ENCODE measurements at places on chromosomes 7 and 10.

DNA sequence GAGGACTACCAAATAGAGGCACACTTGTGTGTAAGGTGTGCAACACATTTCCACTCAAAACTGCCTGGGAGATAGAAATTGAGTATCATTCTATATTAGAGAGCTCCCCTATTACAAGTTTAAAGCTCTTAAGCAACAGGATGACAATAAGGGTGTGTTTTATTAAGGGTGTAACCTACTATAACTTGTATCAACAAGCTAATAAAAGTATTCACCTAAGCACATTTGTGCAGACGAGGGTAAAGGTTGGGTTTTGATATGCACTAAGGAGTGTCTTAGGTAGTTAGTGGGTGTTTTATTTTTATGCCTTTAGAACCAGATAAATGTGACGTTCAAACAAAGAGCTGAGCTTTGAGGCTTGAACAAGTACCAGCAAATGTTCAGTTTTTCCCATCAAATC, 2.8 kb upstream of the FAM53B start:
- DNase-seq = no peak

GRCh38 chr10:71496927-71497762, 100.4 kb downstream of the CDH23 start:
- DNase-seq = no peak

GRCh38 chr7:157604661-157605381, 268.0 kb downstream of the DNAJB6 start:
- DNase-seq = no peak

DNA sequence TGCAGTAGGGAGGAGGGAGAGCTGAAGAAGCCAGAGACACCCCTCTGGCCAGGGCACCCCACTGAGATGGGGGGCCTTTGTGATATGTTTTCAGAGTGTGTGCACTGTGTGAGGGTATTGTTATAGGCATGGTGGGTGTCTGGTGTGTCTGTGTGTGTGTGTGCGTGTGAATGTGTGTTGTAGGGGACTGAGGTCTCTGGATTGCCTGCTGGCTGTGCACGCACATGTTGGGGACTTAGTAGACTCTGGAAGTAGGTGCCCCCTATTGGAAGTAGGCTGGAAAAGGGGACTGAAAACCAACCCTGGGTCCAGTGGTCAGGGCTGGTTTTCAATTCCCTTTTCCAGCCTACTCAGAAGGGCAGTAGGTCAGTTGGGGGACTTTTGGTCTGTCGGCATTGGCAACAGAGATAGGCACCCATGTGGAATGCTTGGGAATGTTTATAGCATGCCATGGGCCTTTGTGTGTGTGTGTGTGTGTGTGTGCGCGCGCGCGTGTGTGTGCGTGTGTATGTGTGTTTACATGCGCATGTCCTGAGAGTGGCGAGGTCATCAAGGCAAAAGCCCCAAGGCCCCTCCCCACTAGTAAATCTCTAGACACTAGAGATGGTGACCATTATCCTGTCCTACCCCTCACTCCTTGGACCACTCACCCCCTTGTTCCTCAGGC, 78.8 kb downstream of the HIF1AN start:
- no peak for DNase-seq

GRCh38 chr7:101390901-101391301, 28.2 kb downstream of the COL26A1 start:
- DNase-seq = no peak

- no peak for DNase-seq
Measured at GRCh38 chr10:308572-309085, 173.4 kb downstream of the ZMYND11 start.

DNA sequence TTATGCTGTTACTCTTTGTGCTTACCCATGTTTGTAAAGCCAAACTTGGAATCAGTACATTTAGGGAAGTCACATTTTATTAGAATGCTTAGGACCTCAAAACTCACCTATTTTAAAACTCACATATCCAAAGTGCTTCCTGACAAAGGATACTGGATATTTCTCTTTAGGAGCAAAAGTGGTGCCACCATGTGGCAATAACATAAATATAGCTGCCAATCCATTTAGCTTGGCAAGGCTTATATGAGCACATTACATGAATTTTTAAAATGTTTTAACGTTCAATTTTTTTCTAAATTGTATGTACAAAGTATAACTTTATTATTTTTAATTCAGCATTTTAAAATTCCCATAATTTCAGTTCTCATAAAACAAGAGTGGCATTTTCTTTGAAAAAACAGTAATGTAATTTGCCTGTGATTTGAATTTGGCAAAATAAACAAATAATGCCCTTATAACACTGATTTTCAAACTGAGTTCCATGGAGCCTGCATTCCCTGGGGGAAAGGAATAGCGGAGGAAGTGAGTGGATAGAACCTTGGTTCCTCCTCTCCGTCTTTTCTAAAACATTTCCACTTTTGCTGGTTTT, 75.4 kb downstream of the HDAC9 start:
- no peak for DNase-seq

- DNase-seq = peak; percentile 23
Measured at GRCh38 chr10:9508606-9509005, 1454.1 kb downstream of the GATA3 start.

DNA sequence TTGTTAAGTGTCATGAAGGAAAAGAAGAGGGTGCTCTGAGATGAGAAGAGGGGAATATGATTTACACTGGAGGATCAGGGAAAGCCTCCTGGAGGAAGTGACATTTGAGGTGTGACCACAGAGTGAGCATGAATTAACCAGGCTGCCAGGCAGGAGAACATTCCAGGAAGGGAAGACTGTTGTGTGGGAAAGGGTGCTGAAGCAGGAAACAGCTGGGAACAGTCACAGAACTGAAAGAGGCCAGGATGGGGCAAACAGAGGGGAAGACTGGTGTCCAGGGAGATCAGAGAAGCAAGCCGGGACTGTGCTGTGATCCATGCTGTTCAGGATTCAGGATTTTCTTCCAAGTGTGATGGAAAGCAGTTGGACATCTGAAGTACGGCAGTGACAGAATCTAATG, 14.9 kb downstream of the HIPK2 start:
- peak; percentile 20 for DNase-seq

GRCh38 chr10:104577861-104578521, 63.1 kb upstream of the SORCS3 start:
- peak; percentile 66 for DNase-seq

DNA sequence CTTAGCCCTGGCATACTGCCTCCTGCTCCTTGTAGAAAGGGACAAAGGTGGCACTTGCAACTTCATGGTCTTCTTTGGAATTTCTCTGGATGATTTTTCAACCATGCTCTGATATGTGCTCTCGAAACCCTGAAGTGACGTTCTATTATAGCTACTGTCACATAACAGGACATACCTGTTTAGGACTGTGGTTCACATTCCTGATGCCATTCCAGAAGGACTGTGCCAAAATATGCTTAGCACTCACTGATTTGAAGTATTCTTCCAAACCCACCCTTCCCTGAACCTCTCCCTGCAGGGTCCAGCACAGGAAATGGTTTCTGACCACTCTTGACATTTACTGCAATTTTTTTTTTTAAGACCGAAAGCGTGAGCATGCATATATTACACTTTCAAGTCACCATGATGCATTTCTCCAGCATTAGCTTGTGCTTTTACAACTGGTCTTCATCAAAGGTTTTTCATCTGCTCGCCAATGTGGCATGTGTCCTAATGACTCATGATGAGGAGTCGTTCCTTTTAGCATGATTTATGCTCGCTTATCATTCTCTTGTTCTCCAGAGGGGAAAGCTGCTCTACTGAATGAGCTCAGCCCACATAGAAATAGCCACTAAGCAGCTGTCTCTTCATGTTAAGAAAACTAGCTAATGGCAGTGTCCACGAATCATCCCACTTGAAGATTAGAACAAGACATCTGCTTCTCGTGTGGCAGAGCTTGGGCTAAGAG, 135.2 kb downstream of the ADAM12 start:
- no peak for DNase-seq

DNA sequence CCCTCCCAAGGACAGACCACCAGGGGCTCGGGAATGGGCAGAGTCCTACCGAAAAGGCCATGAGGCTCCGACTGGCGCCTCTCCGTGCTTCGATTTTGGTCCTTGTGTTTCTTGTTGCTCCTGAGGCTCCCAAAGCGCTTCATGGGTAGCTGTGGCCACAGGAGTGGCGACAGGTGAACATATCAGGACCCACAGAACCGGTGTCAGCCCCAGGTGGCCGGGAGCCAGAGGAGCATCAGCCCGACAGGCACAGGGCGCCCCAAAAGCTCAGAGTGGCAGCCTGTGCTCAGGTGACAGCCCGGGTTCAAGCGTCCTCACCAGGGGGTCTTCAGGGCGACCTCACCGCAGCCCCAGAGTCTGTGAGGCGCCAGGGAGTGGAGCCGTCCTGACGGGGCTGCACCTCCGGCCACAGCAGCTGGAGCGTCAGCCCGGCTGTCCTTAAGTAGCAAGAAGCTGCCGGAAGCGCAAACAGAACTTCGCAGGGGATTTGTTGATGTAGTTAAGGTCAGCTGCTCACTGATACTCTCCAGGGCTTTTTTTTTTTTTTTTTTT, 141.0 kb downstream of the PRKAG2 start:
- no peak for DNase-seq

DNA sequence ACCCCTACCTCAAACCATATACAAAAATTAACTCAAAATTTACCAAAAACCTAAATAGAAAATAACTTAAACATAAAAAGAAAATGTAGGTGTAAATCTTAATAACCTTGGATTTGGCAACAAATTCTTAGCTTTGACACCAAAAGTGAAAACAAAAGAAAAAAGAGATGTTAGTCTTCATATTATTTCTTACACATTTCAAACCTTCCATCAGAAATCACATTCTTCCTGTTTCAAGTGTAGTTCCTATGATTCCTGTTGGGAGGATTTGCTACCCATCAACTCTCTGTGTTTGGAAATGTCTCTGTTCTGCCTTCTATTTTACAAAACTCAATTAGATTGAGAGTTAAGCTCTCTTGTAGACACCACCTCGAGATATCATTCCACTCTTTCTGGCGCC, 62.0 kb downstream of the GNA12 start:
- DNase-seq = no peak

GRCh38 chr10:1411956-1412355, 325.4 kb downstream of the ADARB2 start:
- DNase-seq = no peak

- no peak for DNase-seq
Measured at GRCh38 chr7:80632139-80632538, 6.3 kb upstream of the CD36 start.

DNA sequence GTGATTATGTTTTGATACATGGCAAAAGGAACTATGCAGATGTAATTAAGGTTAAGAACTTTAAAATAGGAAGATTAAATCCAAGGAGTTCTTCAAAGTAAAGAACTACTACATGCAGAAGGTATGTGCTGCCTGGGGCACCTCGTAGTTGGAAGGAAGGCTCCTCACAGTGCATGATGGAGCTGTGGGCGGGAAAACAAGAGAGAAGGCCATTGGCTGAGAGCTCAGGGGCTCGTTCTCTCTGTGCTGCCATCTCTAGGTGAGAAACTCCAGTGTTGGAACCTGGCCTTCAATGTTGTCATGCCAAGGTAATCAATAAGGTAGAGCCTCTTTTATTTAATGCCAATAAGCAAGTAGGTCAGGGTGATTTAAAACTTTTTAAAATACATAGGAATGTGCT, 391.4 kb upstream of the ETV1 start:
- DNase-seq = no peak

- no peak for DNase-seq
Measured at GRCh38 chr7:113562242-113562641, 356.6 kb downstream of the PPP1R3A start.

- DNase-seq = no peak
Measured at GRCh38 chr7:9680713-9681112, 1247.3 kb downstream of the NXPH1 start.

Data from spinal cord (tissue), 10 donors.